ENCODE measurements at places on chromosomes 16 and 17. TPM values are rescaled to one million over a fixed set of nuclear protein-coding genes. Genes with fewer than 3 reads are reported as not detected.
A peak's percentile ranks its signal among the peaks of the same experiment; 100 is the strongest.

The KCNG4 gene
- total RNA-seq, result not detected

- ATAC-seq, result no peak
Observed at GRCh38 chr16:69397821-69398521, 12.2 kb upstream of the TERF2 start.

- peak; percentile 52 for ATAC-seq
Observed at GRCh38 chr17:51000835-51001638, 119.6 kb downstream of the SPAG9 start.

The COQ9 gene
- total RNA-seq, result 28.2 TPM

- ATAC-seq, result no peak
Observed at GRCh38 chr17:2050300-2051060, 4.4 kb upstream of the HIC1 start.

DNA sequence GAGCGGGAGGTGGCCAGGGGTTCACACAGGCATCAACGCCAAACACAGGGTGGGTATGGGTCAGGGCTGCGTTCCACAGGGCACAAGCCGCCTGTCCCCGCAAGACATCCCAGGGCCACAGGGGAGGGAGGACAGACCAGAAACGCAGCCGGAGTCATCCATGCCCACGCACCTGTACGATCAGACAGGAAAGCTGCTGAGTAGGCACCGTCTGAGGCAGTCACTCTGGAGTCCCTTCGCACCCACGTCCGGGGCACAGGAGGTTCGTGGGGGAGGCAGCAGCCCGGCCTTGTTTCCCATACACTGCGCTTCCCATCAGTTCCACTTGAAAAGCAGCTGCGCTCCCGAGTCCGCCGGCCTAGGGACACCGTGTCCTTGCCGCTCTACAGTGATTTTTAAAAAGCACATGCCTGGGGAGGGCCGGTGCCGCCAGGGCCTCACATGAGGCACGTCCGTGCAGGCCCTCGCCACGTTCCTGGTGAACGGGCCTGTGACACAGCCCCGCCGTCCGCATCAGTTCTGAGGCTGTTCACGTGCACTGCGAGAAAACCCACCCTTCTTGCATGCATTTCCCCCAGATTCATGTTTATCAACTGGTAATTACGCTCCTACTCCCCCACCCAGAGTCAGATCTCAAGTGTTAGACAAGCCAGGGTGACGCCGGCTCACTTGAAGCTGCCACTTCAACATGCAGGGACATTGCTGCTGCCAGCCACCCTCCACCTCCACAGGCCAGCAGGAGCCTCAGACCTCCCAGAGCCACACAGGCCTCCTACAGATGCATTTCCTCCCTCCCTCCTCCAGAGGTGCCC, 34.8 kb downstream of the WDR45B start:
- ATAC-seq, result peak; percentile 41

DNA sequence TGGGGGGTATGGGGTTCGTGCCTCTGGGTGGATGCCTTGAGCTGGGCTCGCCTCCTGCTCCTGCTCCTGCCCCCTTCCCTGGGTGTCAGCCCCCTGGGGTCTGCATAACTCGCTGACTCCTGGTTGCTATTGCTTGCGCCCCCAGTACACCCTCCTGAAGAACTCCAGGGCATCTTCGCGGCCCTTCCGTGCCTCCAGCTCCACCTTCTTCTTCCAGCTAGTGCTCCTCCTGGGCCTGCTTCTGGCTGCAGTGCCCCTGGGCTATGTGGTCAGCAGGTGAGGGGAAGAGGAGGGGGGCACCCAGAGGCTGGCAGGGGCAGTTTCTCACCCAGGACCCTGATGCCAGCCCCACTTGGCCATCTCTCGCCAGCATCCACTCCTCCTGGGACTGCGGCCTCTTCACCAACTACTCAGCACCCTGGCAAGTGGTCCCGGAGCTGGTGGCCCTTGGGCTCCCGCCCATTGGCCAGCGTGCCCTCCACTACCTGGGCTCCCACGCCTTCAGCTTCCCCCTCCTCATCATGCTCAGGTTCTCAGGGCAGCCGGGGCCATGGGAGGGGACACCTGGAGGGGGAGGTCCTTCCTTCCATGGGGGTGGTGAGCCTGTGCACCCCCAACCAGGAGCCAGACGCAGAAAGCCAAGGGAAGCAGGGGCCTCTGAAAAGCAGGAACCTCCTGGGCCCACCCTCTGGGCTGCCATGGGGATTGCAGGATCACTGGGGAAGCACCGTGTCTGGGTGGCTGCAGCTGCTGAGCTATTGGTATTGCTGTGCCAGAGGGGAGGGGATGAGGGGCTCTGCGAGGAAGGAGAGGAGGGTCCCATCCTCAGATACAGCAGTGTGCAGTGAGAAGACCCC, 7.8 kb upstream of the C17orf99 start:
- no peak for ATAC-seq

DNA sequence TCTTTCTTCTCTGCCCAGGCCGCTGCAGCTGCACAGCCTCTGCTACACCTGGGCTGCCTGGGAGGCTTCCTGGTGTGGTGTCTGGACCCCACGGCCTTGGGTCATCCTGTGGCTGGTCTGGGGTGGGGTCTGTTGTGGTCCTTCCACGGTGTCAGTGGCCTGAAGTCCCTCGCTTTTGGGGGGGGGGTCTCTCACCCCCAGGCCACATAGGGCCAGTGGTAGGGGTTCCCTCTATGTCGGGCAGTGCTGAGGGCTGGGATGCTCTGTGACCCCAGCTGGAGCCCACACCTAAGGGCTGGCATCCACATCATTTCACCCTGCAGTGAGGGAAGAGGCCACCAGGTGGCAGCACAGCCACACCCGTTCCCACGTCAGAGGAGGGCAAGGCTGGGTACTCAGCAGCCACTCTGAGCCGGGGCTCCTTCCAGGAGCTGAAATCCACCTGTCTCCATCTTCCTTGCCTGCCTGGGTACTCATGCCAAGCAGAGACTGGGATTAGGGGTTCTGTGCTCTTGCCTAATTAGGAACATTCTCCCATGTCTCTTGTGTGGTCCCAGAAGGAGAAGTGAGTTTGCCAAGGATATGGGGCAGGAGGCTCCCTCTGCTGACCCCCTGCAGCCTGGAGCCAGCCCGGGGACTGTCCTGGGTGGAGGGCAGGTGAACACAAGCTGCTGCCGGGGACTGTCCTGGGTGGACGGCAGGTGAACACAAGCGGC, 13.0 kb downstream of the ENGASE start:
- ATAC-seq, result peak; percentile 82

DNA sequence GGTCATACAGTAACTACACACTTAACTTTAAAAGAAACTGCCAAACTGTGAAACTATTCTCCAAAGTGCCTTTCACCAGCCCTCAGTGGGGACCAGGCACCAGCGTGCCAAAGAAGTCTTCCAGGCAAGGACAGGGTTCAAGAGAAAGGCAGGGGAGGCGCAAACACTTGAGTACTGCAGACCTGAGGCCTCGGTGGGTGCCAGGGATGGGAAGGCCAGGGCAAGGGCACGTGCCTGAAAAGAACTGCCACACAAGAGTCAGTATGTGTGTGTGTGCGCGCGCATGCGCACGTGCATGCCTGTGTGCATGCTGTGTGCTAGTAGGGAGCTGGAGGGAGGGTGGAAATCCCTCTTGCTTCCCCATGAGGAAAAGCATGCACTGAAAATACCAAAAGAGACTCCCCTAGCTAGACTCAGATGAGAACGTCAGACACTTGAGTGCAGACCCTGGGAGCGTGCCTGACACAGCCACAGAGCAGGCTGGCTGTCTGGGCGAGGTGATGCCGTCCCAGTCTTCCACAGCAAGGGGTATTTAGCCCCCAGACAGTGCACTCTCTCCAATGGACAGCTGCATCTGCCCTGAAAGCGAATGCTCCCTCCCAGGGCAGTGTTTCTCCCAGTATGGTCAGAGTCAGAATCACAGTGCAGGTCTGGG, 40.1 kb upstream of the GSG1L start:
- ATAC-seq, result no peak

- ATAC-seq, result no peak
Observed at GRCh38 chr17:11628374-11628773, 30.1 kb downstream of the DNAH9 start.

GRCh38 chr17:78893684-78894083, 9.3 kb downstream of the CEP295NL start:
- no peak for ATAC-seq

The PER1 gene
- total RNA-seq, result 269 TPM

The APOBR gene
- total RNA-seq, result 4.2 TPM

GRCh38 chr16:1917665-1918350, 407 bp downstream of the HS3ST6 start:
- no peak for ATAC-seq

GRCh38 chr17:67829331-67829730, 4.0 kb downstream of the BPTF start:
- ATAC-seq, result peak; percentile 26

The LRRC45 gene
- total RNA-seq, result 23.9 TPM

The OTOA gene
- total RNA-seq, result 0.28 TPM
